ENCODE measurements at places on chromosomes 6 and 20. TPM values are rescaled to one million over a fixed set of nuclear protein-coding genes. Genes with fewer than 3 reads are reported as not detected.

- no peak for DNase-seq
These were observed 83.7 kb upstream of the ZFP64 start for GRCh38 chr20:52275181-52275691.

GRCh38 chr6:34319471-34319885, 70.7 kb upstream of the SMIM29 start:
- DNase-seq = no peak

DNA sequence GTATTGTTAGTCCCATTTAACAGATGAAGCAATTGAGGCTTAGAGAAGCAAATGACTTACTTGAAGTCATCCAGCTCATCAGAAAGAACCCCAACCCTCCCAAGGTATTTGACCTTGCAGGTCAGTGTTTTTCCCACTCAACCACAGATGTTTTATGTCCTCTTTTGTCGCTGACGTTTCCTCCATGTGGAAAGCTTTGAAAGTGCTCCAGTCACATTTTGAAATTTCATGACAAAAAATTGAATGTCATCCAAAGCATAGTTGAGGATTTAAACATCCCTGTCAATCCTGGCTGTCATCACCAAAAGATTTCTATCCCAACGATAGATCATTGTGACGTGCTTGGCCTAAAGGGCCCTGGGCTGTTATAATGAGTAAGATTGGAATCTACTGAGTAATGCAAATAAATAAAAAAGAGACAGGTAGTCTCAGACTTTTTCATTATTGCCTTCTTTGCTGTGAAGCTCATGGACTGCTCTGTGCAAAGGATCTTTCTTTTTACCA, 102.7 kb downstream of the TSHZ2 start:
- peak; percentile 3 for DNase-seq

GRCh38 chr6:166297606-166298005, 10.6 kb downstream of the PRR18 start:
- no peak for DNase-seq

DNA sequence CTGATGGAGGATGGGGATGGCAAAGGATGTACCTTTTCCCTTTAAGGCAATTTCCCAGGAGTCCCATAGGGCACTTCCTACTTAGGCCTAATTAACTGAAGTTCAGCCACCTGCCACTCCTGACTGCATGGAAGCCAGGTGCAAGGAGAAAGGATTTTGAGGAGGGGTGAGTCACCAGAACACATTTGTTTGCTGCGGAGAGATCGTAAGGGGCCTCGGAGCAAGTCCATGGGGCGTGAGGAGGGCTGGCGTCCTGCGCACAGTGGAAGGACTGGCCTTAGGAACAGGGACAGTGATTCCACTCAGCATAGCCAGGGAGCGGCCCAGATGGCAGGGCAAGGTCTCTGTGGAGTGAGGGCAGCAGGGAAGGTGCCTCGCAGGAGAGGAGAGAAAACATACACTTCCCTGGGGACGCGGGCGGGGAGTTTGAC, 11.8 kb upstream of the MAP1LC3A start:
- no peak for DNase-seq

DNA sequence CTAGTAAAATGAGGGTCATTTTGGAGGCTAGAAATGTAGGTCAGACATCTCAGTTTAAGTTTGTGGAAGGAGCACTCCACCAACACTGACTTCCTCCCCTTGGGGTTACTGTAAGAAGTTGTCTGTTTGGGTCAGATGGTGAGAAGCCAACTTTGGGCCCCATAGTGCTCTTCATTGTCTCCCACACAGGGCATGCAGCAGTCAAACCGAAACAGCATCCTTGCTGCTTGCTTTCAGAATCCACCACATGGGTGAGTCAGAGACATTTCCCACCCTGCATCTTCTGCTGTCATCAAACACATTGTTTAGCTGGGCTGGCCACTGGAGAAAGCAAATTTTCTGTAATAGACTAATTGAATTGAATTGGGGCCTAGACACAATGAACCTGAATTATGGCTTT, 16.8 kb downstream of the IL17F start:
- peak; percentile 44 for DNase-seq

- no peak for DNase-seq
These were observed 61.6 kb upstream of the EDN1 start for GRCh38 chr6:12228447-12229146.

The TFAP2A gene
- 5.6 TPM for total RNA-seq

Data from Daoy (cell line).